ENCODE measurements at places on chromosomes 4 and X. TPM values are rescaled to one million over a fixed set of nuclear protein-coding genes. Genes with fewer than 3 reads are reported as not detected.

- DNase-seq: no peak
Observed at GRCh38 chrX:68912113-68912512, 83.3 kb downstream of the EFNB1 start.

DNA sequence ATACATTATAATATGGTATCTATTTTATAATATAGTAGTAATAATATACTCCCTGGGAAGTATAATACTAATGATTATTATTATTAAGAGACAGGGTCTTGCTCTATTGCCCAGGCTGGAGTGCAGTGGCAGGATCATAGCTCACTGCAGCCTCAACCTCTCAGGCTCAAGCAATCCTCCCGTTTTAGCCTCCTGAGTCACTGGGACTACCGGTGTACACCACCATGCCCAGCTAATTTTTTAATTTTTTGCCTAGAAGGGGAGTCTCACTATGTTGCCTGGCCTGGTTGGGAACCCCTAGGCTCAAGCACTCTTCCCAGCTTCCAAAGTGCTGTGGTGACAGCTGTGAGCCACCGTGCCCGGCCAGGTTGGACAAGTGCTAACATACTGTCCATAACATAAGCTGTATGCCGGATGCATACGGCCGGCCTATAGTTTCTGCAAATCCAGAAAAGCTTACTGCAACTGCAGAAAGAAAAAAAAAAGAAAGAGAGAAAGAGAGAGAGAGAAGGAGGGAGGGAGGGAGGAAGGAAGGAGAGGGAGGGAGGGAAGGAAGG lies 94.2 kb upstream of the PPP2R3B start:
- DNase-seq: no peak

DNA sequence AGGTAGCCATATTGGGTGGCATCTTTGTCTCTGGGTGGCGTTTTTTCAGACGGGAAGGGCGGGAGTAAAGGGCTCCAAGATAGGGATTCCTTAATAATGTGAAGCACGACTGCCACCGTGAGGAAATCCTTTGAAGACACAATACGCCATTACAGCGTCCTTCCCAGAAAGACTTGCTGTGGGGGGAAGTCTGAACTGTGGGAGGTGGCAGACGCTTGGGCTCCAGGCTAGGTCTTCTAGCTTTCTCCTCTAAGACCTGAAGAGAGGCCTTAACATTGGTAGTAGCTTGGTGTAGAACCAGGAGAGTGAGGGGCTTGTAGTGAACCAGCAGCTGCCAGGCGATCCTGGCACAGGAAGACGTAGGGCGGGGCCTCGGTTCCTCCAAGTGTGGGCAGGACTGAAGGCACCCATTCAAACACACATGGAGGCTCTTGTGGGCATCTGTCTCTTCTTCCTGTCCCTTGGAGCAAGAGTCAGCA lies 197.3 kb downstream of the OR13H1 start:
- DNase-seq: peak; percentile 87

DNA sequence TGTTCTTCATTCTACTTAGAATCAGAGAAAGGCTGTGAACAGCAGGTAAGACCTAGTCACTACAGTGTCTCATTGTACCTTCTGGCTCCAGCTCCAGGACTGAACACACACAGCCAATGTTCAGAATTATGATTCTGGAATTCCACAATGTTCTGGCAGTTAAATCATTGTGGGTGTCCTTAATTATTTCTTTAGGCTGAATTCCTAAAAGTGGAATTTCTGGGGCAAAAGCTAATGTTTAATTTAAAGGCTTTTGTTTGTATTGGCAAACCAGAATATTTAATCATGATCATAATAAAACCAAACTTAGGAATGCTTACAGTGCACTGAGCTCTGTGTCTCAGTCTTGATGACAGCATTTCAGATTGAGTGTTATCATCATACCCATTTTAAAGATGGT lies 67.0 kb upstream of the FAT1 start:
- no peak for DNase-seq

- no peak for DNase-seq
Observed at GRCh38 chr4:22312113-22312512, 203.8 kb downstream of the ADGRA3 start.

DNA sequence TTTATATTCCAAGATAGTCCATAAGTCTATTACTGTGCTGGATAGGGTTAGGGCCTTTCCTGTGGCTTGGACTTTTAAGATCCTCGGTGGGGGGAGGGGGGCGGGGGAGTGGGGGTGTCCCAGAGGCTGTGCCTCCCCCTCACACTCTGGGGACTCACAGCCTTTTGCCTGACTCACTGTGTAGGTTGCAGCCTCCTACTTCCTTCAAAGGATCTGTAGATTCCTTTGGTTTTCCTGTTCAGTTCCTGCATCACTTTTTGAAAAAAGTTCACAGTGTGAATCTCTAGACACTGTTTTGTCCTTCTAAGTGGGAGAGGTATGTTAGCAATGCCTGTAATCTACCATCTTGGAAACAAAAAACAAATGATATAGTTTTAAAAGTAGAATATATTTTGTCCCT lies 999.9 kb downstream of the GLUD2 start:
- no peak for DNase-seq

DNA sequence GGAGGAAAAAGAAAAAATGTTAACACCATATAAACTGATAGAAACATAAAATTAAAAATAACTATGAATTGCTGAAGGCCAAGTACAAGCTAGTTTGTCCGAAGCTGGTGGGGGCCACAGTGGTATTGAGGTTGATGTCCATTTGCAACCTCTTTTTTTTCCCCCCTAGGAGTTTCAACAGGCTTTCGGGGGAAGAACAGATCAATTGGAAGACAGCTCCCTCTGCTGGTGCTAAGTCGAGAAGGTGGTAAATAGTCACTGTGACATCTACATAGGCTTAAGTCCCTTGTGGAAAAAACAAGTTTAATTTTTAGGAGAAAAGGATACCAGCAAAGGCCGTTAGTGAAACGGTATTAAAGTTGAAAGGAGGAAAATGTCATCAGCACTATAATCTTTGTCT lies 115.7 kb upstream of the ZXDA start:
- no peak for DNase-seq

DNA sequence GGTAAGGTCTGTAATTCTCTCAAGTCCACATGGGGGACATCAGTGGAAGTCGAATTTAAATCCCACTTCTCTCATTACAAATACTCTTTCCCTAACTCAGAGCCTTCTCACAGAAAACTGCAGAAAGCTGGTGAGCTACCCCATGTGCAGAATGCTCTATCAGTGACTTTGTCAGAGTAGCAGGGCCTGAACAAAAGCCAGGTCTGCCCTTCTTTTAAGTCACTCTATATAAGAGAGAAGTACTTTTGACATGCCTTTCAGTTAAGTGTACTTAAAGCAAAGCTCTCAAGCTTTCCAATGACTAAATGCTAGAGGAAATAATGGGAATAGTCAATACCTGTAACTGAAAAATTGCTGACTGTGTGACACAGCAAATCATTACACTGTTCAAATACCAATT lies 323.1 kb downstream of the KCNIP4 start:
- DNase-seq: no peak

DNA sequence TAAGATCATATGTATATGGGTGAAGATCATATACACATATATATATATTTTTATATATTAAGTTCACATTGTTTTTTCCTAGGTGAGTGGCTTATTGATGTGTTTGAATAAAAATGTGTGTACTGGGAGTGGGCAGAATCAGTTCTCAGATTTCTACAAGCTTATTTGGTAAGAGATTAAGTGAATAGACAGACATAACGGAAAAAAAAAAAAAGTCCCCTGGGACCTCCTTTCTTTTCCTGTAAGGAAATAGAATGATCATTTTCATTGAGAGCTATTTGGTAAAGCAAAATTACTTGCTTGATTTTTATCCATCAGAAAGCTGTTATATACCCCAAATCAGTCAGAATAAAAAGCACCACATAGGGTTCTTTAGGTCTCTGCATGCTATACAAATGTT lies 597.7 kb downstream of the PCDH18 start:
- DNase-seq: no peak

- DNase-seq: no peak
Observed at GRCh38 chr4:110343534-110343933, 132.4 kb upstream of the ENPEP start.

DNA sequence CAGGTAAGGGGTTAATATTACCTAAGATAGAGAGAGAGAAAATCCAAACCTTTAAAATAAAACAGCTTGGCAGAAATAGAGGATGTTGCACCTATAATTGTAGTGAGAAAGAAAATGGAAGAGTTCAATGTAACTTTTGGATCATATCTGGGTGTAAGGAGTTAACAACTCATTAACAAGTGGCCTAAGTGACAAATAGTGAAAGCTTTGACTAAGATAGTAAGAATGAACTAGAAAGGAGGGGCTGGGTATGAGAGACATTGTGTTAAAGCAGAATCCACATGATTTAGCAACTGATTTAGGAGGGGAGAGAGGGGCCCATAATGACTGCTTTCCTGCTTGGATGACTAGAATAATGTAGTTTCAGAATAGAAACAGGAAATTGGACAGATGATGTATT lies 761.0 kb downstream of the IL1RAPL1 start:
- DNase-seq: no peak

DNA sequence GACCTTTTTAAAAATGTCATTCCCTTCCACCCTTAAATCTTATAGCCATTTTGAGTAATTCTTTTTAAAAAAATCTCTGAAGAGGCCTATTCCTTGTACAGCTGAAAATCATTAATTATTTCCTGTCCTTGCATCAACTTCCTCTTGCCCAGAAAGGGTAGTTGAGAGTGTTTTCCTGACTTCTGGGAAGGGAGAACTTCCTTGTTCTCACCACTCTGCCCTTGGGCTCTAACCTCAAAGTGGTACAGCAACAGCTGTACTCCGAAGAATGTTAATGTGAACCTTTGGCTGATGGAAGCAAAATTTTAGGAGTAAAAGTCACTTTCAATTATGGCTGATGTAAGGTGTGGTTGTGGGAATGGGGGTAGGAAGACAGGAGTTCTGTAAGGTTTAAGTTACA lies 15.1 kb upstream of the FABP2 start:
- no peak for DNase-seq

DNA sequence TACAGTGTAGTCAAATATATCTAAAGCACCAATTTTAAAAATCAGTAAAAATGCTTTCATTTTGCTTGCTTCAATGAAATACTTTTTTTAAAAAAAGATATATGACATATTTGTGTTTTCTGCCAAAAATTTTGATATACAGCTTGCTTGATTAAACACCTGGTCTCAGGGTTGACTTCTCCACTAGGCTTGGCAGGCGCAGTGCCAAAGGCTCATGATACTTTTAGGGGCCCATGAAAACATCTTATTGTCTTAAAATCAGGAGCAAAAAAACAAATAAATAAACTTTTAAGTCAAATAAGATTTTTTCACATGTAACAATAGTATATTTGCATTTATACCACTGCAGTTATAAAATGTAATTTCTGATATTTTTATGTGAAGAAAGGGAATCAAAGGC lies 95.6 kb downstream of the ADGRA3 start:
- DNase-seq: no peak

- no peak for DNase-seq
Observed at GRCh38 chr4:173094739-173095421, 73.7 kb upstream of the GALNT7 start.

- no peak for DNase-seq
Observed at GRCh38 chrX:107547621-107548020, 80.7 kb upstream of the PRPS1 start.

DNA sequence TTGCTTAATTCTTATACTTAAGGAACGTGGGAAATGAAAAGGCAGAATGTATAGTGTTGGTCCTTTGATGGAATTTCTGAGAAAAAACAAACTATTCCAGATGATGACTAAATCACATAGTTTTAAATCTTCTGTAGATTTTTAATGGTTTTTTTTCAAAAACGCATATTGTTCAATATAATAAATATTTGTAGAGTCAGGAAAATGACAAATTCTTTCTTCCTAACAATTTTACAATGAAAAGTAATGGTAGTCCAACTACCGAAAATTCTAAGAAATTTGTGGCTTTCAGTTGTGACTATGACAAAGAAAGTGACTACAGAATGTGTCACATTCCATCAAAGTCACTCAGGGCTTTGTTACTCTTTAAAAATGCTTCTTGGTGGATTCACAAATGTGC lies 164.8 kb upstream of the PITX2 start:
- no peak for DNase-seq

DNA sequence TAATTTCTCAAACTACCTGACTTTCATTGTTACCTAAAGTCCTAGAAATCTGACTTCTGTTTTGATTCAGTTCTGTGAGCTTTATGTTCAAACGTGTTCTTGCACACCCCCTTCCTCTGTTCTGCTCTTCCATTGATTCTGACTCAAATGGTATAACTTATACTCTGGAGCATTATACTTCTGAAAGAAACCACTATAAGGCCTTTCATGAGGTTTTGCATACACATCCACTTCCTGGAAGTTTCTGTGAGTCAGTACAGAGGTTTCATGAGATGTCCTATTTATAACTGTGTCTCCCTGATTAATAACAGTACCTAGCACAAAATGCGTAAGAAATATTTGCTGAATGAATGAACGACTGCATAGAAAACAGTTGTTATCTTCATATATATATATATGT lies 540.2 kb upstream of the CT83 start:
- DNase-seq: no peak

- no peak for DNase-seq
Observed at GRCh38 chr4:74503580-74503979, 58.6 kb downstream of the AREG start.

DNA sequence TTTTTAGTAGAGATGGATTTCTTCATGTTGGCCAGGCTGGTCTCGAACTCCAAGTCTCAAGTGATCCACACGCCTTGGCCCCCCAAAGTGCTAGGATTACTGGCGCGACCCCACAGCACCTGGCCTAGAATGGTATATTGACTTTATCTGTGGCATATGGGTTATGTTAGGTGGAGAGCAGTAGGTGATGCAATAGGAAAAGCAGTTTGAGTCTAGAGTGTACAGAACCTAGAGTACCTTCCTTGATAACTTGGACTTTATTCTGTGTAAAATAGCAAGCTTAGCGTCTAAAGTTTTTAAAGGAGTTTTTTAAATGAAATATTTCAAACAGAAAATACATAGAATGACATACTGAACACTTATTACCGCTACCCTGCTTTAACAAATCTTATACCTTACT lies 312.0 kb upstream of the ZCCHC13 start:
- no peak for DNase-seq

DNA sequence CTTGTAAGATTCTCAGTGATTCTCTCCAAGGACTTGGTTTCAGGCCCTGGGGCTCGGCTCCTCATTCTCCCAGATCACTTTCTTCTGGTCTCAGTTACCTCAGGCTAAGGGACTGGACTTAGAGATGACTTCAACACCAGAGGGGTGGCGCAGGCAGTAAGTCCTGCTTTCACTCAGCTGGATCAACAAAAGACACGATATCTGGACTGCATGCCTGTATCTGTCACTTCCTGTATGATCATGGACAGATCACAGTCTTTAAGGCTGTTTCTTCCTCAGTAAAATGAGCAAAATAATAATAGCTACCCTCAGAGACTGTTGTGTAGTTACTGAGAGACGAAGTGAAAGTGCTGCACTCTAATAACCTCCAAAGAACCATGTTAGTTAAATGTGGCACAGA lies 19.5 kb upstream of the CXCR3 start:
- DNase-seq: no peak

DCAF8L2 gene
- not detected for total RNA-seq

MYOZ2 gene
- 727 TPM for total RNA-seq

CTSO gene
- 9.0 TPM for total RNA-seq

FATE1 gene
- total RNA-seq: 0.67 TPM

GC gene
- total RNA-seq: not detected

ZCCHC18 gene
- 3.7 TPM for total RNA-seq

PIN4 gene
- 8.5 TPM for total RNA-seq

PPP4R3C gene
- not detected for total RNA-seq

GABRQ gene
- not detected for total RNA-seq

NAP1L3 gene
- total RNA-seq: 15.0 TPM

ATG4A gene
- total RNA-seq: 19.2 TPM

NDP gene
- total RNA-seq: 0.86 TPM

DCHS2 gene
- not detected for total RNA-seq

SSX1 gene
- total RNA-seq: not detected

GPR50 gene
- total RNA-seq: not detected
